Chondrocyte (in vitro differentiated cells): ENCODE measurements at places on chromosomes 6 and 20. TPM values are rescaled to one million over a fixed set of nuclear protein-coding genes. Genes with fewer than 3 reads are reported as not detected.

- no peak for DNase-seq
These were observed 159.8 kb downstream of the NRN1 start for GRCh38 chr6:5846889-5847288.

DNA sequence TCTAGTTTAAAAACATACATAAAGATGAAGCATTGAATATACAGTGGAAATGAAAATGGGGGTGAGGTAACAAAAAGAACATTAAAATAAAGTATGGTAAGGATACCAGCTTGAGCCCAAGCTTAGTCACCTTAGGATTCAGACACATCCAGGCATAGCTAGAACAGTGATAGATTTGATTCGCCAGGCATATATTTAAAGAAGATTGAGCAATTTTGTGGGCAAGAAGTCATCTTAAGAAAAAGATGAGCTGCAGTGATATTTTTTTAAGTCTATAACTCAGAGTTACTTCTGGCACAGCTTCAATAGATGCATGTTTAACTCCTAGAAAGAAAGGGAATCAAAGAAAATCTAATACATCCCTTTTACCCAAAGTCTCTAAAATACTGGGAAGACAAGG is 97.9 kb downstream of the BMP5 start:
- DNase-seq, result no peak

- DNase-seq, result peak; percentile 79
These were observed 85.0 kb downstream of the YTHDF1 start for GRCh38 chr20:63130658-63131577.

- no peak for DNase-seq
These were observed 171.4 kb downstream of the COL9A1 start for GRCh38 chr6:70131528-70131927.

DNA sequence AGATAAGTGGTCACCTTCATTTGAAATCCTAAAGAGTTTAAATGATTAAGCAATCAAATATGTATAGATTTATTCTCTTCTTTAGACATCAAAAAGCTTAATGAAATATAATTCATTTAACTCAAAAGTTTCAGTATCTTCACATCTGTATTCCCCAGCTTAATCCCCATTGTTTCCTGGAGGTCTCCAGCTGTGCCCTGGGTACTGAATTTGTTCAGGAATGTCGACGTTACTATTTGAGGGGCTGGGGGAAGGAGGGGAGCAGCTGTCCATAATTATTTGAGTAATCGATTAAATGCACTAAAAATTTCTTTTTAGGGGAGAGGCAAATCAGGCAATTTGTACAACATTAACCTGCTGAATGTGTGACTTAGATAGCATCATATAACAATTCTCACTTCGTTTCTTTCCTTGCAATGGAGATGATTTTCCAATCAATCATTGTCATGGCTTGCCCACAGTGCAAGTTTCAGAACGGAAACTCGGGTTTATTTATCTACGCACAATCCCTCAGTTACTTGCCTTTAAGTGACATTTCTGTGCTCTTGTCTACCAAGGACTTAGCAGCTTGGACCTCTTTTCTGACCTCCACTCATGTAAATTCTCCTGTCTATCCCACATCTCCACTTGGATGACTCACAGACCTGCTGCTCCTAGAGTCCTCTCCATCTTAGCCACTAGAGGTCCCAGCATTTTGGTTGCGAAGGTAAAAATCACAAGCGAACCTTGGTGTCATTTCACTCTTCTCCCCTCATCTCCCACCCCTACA is 3.9 kb downstream of the DOK5 start:
- DNase-seq, result no peak

DNA sequence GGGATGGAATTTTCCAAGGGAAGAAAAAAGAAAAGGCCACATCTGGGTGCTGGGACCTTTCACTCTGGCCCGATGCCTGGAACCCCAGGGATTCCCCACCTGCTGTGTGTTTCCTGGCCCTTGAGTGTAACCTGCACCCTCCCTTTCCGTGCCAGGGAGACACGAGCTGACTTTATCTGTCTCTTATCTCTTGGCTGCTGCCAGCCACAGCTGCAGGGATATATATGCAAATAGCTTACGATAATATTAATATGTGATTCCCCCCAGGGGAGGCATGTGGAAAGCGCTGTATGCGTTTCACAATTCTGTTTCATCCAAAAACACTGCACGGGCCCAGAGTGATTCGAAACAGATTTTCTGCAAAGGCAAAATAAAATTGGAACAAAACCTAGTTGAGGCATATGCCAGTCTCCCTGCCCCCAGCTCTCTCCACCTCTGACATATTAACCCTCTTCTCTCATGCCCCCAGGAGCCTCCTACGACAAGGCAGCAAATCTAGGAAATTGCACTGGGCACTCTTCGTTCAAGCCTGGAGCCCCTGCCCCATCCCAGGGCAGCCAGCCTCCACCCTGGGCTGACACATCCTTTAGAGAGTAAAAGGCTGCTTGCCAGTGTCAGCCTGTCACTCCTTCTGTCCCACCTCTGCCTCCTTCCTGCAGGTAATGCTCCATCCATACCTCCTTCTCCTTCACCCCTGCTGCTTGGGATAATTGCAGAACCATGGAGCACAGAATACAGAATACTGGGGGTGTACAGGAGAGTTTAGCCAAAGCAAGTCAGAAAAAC is 1.3 kb downstream of the RIPOR3 start:
- DNase-seq, result no peak

DNA sequence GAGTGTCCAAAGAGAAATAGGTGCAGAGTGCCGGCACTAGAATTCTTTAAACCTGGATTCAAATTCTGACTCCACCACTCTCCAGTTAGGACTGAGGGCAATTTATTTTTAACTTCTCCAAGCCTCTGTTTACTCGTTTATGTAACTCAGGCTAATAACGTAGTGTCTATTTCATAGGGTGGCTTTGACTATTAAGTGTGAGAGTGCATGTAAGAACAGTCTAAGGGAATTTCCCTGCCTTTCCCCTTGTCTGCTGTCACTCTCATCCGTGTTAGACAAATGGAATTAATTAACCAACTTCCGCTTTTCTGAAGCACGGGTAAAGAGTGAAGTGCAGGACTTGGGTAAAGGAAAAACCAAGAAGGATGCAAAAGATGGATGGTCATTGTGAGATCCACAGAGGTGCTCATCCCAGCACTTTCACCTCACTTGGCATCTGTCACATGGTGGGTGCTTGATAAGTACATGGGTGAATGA is 4.1 kb upstream of the ZKSCAN8 start:
- no peak for DNase-seq

GRCh38 chr20:62133864-62134263 is 9.3 kb downstream of the PSMA7 start:
- DNase-seq, result no peak

DNA sequence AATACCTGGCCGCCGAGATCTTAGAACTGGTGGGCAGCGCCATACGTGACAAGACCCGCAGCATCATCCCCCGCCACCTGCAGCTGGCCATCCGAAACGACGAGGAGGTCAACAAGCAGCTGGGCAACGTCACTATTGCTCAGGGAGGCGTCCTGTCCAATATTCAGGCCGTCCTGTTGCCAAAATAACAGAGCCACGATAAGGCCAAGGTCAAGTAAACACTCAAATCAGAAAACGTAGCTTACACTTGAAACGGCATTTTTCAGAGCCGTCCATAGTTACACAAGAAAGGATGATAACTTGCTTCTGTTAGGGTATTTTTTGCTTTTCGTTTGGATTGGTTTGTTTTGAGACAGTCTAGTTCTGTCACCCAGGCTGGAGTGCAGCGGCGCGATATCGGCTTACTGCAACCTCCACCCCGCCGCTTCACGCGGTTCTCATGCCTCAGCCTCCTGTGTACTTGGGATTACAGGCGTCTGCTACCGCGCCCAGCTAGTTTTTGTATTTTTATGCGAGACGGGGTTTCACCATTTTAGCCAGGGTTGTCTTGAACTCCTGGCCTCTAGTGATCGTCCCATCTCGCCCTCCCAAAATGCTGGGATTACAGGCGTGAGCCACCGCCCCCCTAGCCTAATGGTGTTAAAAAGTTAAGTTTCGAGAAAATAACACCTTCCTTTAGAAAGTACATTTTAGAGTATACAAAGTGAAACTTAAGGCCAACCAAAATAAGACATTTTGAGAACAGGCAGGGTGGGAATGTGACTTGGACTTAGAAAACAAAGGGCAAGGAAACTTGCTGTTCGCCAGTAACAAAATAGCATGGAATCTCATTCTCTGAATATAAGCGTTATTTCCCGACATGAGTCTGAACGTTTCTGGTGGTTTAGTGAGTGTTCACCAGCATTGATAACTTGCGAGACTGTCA is 42.8 kb upstream of the HFE start:
- DNase-seq, result no peak

FAM83B gene
- 0.22 TPM in 1 of 3 replicates, not detected in the others for total RNA-seq

NFKBIL1 gene
- 21.2 to 30.1 TPM (median 29.6 TPM) in 3 replicates for total RNA-seq

NCR2 gene
- not detected in 3 replicates for total RNA-seq

GPX5 gene
- not detected in 3 replicates for total RNA-seq

BRD2 gene
- 149 to 165 TPM (median 150 TPM) in 3 replicates for total RNA-seq

ABHD16B gene
- total RNA-seq, result not detected in 3 replicates
